ENCODE measurements at places on chromosomes 2 and 18. TPM values are rescaled to one million over a fixed set of nuclear protein-coding genes. Genes with fewer than 3 reads are reported as not detected.

GRCh38 chr2:114754907-114755563, 312.6 kb downstream of the DPP10 start:
- DNase-seq, result no peak

DNA sequence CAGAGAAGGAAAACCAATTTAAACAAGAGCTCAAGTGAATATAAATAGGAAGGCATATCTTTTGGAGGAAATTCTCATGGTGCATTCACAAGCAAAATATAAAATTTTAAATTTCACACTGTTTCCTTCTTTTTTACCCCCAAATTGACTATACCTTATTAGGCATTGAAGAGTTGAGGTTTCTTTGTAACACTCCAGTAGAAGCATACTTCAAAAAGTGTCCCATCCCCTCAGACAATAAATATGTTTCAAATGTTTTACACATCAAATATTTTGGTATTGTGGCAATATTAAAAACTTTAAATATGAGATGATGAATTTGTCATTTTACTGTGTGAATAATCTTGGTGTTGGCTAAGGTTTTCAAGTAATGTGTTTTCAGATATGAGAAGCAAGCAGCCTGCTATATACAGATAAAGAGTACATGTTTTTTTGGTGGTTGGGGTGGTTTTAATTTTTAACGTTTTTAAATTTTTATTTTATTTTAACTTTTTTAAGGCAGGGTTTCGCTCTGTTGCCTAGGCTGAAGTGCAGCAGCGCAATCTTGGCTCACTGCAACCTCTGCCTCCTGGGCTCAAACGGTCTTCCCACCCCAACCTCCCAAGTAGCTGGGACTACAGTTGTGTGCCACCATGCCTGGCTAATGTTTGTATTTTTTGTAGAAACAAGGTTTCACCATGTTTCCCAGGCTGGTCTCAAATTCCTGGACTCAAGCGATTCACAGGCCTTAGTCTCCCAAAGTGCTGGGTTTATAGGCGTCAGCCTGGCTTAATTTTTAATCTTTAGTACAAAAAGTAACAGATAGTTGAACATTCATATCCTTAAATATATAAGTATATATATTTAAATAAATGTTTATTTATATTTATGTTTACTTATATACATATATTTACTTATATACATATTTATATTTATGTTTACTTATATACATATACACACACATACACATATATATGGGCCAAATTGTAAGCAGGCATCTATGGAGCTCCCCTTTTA, 36.5 kb upstream of the DLX1 start:
- DNase-seq, result no peak

DNA sequence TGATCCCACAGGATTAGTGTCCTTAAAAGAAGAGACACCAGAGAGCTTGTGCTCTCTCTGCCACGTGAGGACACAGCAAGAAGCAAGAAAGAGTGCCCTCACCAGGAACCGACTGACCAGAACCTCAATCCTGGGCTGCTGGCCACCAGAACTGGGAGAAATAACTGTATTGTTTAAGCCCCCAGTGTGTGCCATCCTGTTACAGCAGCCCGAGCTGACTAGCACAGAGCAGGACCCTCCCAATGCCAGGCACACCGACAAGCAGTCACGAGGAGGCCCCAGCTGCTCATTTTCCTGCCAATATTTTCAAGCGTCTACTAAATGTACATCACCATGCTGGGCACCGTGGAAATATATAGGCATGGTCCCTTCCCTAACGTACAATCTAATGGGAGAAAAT, 17.1 kb downstream of the FAM178B start:
- DNase-seq, result no peak

DNA sequence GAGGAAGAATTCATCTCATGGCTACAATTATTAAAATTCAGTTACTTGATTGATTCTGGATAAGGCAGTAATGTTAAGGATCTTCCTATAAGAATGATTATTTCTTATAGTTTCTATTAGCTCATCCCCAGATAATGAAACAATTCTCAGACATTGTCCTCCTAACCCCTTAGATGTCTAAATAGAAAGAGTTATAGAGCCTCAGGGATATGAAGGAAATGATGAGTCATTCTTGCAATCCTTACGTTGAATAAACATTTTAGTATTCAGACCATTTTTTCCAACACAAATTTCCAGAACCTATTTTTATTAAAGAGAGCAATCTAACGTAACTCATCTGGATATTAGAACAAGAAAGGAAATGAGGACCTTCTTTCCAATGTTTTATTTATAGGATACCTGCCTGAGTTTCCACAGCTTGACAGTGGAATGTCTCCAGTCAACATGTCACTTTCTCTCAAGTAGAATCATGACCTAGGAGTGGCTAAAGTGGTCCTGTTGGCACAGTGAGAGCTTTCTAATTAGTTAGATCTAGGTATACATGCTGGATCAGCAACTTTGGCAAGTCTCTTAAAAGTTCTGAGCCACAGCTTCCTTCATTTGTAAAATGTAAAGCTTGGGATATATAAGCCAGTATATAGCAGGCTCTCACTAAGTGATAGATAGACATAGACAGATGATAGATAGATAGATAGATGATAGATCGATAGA, 88.0 kb upstream of the RAB27B start:
- no peak for DNase-seq

DNA sequence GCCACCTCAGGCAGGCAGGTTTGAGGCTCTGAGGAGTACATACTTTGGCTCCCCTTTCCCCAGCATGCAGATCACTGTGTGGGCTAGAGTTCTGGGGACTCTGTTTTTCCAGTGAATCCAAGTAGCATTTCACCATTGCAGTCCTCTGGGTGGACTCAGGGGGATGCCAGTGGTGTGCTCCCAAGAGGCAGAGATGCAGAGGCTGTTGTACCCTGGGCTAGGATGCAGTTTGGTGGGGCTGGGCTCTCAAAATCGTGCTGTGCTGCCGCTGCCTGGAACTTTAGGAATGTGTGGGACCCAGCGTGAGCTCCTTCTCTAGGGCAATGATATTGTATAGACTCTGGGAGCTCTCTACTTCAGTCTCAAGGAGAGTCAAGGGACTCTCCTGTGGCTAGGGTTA, 104.9 kb downstream of the MYO3B start:
- no peak for DNase-seq

The AKAIN1 gene
- not detected for total RNA-seq

The RAB12 gene
- total RNA-seq, result 79.8 TPM

DNA sequence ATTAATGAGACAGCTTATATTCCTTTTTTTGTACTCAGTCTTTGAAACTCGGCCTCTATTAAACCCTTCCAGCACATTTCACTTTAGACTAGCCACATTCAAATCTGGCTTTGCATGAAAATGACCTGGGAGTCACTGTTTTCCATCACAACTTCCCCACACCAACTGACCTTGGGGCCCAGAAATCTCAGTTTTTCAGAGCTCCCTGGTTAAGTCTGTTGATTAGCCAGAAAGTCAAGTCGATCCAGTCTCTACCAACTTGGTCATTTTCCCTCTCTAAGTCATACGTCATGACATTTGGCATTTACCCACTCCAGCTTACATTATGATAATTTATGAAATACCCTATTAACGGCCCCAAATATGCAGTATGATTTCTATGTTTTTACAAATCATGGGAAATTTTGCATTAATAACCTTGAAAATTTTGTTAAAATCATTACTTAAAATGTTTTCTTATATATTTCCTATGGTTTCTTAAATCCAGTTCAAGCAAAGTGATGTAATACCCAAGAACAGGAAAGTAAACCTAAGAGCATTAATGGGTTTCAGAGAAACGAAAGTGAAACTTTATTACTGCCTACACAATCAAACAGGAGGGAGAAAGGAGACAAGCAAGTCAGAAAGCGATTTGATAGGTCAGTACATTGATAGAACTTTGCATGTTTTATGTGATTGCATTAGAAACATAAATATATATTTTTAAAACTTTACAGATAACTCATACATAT, 77.1 kb downstream of the SPATS2L start:
- no peak for DNase-seq

- DNase-seq, result no peak
Observed at GRCh38 chr2:47004905-47005495, 89.4 kb upstream of the MCFD2 start.

- DNase-seq, result peak; percentile 81
Observed at GRCh38 chr2:102155703-102156515, 13.4 kb downstream of the IL1R1 start.

The UGT1A3 gene
- total RNA-seq, result not detected

- DNase-seq, result no peak
Observed at GRCh38 chr2:157367704-157368103, 42.1 kb upstream of the ERMN start.

The TMEFF2 gene
- 0.36 TPM for total RNA-seq

The CDCA7 gene
- total RNA-seq, result not detected

DNA sequence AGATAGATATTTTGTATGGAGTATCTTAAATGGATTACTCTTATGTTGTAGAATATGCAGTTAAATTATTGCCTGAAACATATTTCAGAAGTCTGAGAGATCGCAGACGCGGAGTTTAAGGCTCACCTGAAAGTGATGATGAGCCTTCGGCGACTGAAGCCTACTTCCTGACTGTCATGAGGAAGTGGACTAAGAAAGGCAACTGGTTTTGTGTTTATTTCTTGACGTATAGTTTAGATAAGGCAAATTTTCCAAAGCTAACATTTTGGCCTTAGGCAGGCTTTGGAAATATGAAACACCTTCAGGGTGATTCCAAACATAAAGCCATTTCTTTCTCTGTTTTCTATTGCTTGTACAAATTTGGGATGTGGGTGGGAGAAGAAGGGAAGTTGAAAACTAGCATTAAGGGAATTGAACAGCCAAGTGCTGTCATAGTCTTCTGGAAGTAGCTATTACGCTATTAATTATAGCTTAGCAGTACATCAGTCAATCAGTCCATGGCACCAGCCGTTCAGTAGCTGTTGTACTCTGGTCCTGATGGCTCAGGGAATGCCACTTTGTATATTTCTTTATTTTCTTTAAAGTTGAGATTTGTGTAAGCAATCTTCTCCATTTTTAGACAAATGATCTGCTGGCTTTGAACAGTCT, 1.5 kb downstream of the GRHL1 start:
- DNase-seq, result no peak

DNA sequence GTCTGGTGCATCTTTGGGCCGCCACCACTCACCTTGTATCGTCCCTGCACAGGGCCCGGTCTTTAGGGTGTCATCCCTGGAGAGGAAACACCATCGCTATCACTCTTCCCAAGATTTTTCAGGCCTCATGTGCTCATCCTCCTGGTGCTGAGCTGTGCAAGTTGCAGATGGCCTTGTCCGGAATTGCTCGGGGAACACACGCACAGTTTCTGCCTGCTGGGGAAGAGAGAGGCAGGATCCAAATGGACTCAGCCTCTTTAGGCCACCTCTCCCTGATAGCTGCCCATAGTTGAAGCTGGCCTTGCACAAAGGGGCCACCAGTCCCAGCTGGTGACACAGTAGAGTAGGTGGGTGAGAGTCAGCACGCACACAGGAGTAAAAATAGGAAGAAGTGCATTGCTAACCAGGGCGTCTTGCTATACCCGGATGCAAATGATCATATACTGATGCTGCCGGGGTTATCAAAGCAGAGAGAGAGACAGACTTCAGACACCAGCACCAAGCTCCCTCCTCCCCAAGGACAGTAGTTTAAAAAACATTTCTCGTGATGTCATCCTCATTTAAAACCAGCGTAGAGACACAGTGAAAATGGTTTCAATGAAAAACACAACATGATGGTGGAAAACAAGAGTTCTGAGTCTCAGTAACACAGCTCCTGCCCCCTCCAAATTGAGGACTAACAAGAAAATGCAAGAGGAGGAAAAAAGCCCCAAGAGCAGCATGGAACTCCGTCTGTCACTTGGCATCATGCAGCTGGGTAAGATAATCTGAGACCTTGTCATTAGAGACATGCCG, 147.5 kb upstream of the NCK2 start:
- DNase-seq, result no peak

DNA sequence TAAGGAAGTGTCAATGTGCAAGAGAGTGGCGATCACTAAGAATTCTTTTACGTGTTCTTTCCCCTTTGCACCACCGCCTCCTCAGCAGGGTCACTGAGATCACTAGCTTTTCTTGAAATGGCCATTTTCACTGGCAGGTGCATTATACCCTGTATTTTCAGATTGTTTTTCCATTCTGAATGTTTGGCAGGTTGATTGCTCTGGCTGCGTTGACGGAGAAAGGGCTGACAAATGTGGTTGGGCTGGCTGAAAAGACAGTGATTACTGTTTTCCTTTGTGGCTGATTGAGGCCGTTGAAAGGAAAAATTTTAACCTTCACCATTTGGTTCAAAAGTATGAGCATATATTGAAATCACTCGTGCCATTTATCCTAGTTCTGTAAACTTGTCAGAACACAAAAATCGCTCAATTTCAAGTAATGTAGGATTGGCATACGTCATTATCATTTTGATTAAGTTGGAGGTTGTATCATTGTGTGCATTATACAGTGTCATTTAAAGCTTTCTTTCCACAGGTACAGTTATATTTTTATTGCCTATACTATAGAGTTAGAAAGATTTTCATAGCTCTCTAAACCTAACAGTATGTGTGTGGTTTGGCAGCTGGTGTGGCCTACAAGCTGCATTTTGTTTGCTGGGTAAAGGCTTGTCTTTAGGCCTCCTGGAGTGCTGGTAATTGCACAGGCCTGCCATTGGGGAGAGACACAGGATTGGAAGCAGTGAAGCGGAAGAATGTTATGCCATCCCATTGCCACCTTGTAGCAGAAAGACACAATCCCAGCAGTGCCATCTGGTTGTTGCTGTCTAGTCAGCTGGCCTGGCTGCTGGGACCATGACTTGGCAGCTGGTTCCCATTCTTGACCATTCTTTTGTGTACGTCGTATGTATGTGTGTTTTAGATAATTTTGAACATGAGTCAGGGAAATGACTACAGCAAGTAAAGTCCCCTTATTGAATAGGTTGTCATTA, 36.7 kb downstream of the DYNC1I2 start:
- DNase-seq, result no peak

- no peak for DNase-seq
Observed at GRCh38 chr2:199727306-199727705, 123.7 kb downstream of the FTCDNL1 start.

The WNT10A gene
- not detected for total RNA-seq

Data from sigmoid colon (tissue), 7 donors.